ENCODE measurements at places on chromosomes 3 and 15.

- DNase-seq: peak; percentile 51
Observed at GRCh38 chr3:143121241-143122088, 1.9 kb downstream of the CHST2 start.

DNA sequence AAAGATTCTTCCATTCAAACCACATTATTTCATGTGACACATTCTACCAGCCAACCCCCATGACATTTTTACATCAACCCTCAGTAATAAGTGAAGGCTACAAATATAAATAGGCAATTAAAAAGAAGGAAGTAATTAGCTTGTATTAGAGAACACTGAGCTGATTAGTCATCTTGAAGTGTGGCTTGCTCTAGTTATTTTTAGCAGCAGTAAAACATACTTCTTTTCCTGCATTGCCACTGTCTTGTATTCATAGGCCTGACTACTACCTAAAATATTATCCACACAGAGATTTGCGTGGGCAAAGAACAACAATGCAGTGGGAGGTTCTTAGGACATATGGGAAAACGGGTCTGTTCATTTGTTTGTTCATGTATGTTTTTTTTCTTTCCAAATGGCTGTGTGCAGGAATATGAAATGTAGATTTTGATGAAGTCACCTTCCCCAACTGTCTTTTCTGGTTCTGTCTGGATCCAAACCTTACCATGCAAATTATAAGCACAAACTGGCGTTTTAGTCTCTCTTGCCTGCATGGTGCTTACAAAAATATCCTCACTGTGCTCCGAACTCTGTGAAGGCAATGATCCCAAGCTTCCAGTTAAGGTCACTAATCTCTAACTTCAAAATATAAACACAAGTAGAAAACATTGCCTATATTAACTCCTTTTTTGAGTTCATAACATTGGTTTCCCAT, 31.5 kb upstream of the TM4SF4 start:
- peak; percentile 54 for DNase-seq

DNA sequence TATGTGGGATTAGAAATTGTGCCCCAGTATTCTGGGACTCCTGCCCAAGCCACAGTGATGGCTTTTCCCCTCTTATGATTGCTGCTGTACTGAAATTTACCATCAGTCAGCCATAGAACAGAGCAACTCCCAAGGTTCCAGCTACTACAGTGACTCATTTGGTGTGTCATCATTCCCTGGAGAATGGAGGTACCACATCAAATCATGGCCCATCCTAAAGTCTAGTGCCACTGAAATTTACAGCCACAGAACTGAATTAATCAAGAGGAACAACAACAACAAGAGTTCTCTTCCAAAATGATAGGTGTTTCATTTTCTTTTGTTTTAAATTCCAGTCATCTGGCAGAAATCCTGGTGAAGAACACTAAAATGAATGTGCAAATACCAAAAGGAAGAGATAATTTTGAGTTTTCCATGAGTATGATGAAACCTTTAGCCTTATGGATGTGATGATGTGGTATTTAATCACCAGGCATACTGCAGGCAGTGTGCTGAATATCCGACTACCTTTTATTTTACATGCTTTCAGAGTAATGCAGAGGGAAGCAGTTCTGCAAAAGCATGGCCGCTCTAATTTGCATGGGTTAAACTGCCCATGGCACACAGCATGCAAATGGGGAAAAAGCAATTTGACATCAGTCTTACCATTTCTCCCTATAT, 75.6 kb upstream of the SLC2A2 start:
- peak; percentile 51 for DNase-seq

- no peak for DNase-seq
Observed at GRCh38 chr3:184016169-184016570, 1.5 kb downstream of the ABCC5 start.

DNA sequence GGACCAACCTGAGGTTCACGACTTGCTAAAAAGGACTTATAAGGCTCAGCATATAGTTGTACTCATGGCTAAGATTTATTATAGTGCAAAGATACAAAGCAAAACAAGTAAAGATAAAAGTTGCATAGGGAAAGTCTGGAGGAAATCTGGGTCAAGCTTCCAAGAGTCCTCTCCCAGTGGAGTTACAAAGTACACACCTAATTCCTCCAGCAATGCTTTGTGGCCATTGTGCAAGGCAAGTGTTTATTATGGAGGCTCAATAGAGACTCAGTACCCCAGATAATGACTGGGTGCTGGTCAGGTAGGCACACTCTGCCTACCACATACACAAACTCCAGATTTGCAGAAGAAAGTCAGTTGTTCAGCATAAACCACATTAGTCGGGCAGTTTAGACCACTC, 22.9 kb downstream of the LNP1 start:
- no peak for DNase-seq

DNA sequence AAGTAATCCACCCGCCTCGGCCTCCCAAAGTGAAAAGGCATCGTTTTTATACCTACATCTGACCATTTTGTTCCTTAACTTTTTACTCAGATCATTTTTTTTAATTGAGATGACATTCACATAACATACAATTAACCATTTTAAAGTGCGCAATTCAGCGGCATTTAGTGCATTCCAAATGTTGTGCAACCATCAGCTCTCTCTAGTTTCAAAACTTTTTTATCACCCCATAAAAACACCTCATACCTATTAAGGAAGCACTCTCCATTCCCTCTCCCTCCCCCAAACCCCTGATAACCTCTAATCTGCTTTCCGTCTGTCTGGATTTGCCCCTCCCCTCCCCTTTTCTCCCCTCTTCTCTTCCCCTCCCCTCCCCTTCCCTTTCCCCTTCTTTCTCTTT, 310.1 kb downstream of the UACA start:
- no peak for DNase-seq

- DNase-seq: no peak
Observed at GRCh38 chr3:6770397-6770690, 90.6 kb upstream of the GRM7 start.

All from foreskin keratinocyte (primary cell).